Hematopoietic multipotent progenitor cell treated with erythropoietin and hydrocortisone succinate and interleukin-3 and kit ligand, for 8 days (in vitro differentiated cells): ENCODE measurements at places on chromosomes 5 and 9.

DNA sequence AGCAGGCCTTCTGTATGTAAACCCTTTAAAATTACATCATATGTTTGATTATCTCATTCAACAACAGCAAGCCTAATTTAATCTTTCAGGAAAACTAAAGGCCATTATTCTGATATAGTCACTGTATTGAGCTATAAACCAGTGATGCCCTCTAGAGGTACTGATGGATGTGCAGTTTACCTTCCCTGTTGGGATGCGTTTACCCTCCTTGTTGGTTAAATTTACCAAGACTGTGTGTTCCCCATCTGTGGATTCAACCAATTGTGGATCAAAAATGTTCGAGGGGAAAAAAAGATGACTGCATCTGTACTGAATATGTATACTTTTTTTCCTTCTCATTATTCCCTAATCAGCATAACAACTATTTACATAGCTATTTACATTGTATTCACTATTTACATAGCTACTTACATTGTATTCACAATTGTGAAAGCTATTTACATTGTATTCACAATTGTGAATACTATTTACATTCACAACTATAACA lies 3.7 kb upstream of the BAAT start:
- DNase-seq: peak; percentile 43

- DNase-seq: no peak
These were observed 11.1 kb downstream of the GRIN1 start for GRCh38 chr9:137149942-137150616.

- no peak for DNase-seq
These were observed 2.3 kb upstream of the PAX5 start for GRCh38 chr9:37036371-37036775.

- DNase-seq: no peak
These were observed 70.4 kb upstream of the PSD2 start for GRCh38 chr5:139725073-139725830.

GRCh38 chr5:149213264-149213880 lies 58.3 kb upstream of the AFAP1L1 start:
- DNase-seq: no peak

DNA sequence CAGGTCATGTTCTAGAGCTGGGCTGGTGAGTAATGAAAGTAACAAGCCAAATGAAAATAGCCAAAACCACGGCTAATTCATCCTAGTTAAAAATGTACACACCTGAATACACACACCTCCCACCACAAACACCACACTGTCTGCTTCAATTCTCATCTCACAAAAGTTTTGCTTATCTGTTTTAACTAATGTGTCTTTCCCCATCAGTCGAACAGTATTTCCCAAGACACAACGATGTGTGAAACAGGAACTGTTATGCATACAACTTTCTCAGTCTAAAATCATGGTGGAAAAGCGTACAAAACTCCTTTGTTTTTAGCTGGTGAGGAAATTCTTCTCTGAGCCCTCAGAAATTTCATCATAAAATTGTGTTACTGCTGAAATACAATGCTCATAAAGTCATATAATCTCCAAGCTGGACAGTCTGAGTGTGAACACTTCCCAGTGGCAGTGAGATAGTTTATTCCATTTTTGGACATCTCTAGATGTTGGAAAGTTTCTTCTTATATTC lies 242.4 kb downstream of the EFNA5 start:
- no peak for DNase-seq

DNA sequence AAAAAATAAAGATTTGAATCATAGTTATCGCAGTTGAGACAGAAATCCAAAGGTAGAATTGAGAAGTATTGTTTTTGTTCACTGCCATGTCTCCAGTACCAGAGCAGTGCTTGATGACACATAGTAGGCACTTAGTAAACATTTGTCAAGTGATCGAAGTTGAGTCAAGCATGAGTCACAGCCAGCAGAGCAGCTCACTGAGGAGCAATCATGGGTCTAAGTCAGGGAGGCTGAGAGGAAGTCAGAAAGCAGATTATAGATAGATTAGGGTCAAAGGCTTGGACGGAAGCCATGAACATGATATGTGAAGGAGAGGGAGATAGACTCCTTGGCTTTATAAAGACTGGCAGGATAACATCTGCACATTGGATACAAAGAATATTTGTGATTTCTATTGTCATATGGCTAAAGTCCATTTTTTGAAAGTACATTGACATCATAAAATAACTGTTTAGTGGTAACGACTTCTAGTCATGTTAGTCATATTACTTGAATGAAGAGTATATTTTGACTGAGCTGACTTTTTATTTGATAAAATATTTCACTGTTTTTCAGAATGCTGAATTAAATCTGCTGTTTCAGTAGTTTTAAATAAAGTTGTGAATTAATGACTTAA lies 168.5 kb downstream of the RAB3C start:
- DNase-seq: peak; percentile 74

DNA sequence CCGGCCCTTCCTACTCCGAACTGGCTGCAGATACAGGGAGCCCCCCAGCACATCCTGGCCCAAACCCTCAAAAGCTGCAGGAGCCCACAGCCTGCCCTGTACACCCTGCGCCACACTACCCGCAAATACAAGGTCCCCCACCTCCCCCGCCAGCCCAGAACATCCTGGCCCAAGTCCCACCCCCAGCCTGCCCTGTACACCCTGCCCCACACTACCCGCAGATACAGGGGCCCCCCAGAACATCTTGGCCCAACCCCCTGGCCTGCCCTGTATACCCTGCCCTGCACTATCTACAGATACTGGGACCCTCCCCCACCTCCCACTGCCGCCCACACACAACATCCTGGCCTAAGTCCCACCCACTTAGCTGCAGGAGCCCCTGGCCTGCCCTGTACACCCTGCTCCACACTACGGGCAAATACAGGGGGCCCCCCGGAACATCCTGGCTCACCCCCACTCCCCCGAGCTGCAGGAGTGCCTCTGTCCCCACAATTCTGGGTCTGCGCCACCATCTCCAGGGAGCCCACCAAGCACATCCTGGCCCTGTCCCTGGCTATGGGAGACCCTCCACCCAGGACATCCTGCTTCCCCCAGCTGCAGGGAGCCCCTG lies 8.3 kb downstream of the LPCAT1 start:
- DNase-seq: no peak

- DNase-seq: no peak
These were observed 4.2 kb upstream of the GDNF start for GRCh38 chr5:37844009-37844408.

- DNase-seq: no peak
These were observed 64.7 kb upstream of the GRAMD2B start for GRCh38 chr5:126358525-126358924.

DNA sequence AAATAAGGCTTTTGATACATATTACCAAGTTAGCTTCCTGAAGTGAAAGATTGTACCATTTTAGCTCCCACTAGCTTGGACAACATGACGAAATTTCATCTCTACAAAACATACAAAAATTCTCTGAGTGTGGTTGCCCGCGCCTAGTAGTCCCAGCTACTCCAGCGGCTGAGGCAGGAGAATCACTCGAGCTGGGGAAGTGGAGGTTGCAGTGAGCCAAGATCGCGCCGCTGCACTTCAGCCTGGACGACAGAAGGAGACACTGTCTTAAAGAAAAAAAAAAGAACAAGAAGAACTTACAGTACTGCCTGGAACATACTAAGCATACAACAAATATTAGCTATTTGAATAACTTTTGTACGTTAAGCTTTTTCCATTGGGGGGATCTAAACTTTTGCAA lies 29.7 kb upstream of the NRG2 start:
- DNase-seq: no peak

GRCh38 chr9:90658181-90658580 lies 15.6 kb upstream of the DIRAS2 start:
- no peak for DNase-seq

DNA sequence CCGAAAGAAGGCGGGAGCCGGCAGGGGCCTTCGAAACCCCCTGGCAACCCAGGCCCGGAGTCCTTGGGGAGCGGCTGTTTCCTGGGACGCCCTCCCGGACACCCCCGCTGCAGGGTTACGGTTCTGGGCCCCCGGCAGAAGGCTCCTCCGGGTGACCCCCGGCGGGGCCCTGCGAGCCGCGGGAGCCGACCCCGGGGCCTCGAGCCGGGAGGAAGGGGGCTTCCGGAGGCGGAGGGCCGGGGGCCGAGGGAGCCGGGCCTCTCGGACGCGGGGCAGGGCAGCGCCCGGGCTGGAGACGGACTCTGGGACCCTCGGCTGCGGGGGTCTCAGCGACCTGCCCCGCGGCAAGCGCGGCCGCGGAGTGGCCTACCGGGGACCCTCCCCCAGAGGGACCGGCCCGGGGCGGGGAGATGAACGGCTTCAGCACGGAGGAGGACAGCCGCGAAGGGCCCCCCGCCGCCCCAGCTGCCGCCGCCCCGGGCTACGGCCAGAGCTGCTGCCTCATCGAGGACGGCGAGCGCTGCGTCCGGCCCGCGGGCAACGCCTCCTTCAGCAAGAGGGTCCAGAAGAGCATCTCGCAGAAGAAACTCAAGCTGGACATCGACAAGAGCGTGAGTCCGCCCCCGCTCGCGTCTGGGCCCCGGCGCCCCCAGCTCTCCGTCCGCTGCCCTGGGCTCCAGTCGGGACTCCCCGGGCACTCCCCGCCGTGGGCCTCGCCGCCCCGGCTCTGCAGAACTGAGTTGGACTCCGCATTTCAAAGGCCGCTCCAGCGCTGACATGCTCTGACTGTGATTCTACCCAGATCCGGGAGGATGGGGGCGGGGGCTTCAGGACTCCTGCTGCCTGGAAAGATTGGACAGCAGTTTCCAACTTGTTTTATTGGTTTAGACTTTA lies 645 bp downstream of the SAP30L start:
- peak; percentile 17 for DNase-seq

GRCh38 chr9:91481972-91482371 lies 58.3 kb upstream of the NFIL3 start:
- DNase-seq: no peak

- DNase-seq: no peak
These were observed 65.1 kb upstream of the C5orf46 start for GRCh38 chr5:147971472-147971871.

GRCh38 chr9:3909966-3910650 lies 384.3 kb upstream of the RFX3 start:
- DNase-seq: no peak

- DNase-seq: peak; percentile 34
These were observed 35.3 kb upstream of the SMIM23 start for GRCh38 chr5:171750311-171750788.

DNA sequence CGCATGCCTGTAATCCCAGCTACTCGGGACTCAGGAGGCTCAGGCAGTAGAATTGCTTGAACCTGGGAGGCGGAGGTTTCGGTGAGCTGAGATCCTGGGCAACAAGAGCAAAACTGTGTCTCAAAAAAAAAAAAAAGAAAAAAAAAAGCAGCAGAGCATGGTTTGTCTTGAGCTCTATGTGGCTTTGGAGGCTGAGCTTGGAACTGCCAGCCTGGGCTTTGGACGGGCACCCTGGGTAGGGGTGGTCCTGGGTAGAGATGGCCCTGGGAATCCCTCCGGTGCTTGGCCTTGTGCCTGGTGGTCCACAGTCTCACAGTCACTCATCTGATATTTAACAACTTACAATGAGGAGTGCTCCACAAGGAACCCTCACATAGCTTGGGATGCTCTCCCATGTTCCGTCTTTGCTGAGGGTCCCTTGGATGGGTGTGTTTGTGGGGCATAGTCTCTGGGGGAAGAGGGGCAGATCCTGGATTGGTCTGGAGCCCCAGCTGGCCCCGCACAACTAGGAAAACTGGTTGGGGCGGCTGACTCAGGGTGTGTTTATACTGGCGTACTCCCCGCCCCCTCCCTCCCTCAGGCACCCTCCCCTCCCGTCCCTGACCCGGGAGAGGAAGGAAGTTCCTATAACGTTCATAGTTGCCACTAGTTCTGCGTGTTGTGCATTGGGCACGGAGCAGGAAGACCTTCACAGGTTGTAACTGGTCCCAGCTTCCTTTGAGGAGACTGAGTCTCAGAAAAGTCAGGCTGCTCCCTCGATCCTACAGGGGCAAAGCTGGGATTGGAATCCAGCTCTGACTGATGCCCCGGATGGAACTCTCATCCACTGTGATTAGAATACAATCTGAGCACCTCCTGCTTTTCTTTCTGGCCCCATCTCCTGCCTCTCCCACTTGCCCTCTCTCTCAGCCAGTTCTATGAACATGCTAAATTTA lies 11.2 kb downstream of the IER5L start:
- DNase-seq: peak; percentile 11

GRCh38 chr5:154189256-154189818 lies 1.2 kb upstream of the GALNT10 start:
- no peak for DNase-seq

DNA sequence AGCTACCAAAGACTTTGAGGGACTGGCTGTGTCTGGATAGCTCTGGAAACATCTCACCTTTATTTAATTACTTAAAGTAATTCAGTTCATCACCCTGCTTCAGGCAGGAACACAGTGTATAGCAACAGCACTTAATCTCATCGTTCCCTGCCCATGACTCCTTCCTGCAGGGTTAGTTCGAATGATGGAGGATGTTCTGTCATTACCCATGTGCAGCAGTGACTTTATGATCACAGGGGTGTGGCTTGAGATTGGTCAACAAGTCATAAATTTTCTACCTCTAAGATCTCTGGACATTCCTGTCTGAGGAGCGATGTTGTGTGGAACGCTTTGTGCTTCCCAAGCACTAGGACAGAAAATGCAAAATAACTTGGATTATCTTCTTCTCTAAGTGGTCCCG lies 37.1 kb upstream of the PRUNE2 start:
- no peak for DNase-seq

GRCh38 chr5:74262544-74263207 lies 377.9 kb downstream of the ENC1 start:
- DNase-seq: no peak

GRCh38 chr9:133378408-133378962 lies 2.3 kb downstream of the STKLD1 start:
- peak; percentile 48 for DNase-seq

GRCh38 chr5:94094793-94095441 lies 353.5 kb upstream of the POU5F2 start:
- DNase-seq: peak; percentile 77

GRCh38 chr9:32939576-32939975 lies 61.9 kb downstream of the APTX start:
- DNase-seq: no peak

- no peak for DNase-seq
These were observed 24.2 kb upstream of the CKMT2 start for GRCh38 chr5:81208904-81209303.

GRCh38 chr5:89968958-89969381 lies 440.6 kb downstream of the CETN3 start:
- DNase-seq: no peak

- DNase-seq: no peak
These were observed 110.6 kb downstream of the EBF1 start for GRCh38 chr5:158988987-158989730.

GRCh38 chr5:147359581-147359980 lies 124.8 kb downstream of the STK32A start:
- DNase-seq: no peak

GRCh38 chr5:54457094-54457862 lies 1.8 kb downstream of the HSPB3 start:
- DNase-seq: no peak
